ENCODE measurements at places on chromosomes 4 and X.
A peak's percentile ranks its signal among the peaks of the same experiment; 100 is the strongest.

- no peak for DNase-seq
Observed at GRCh38 chr4:13597604-13598003, 29.9 kb downstream of the BOD1L1 start.

GRCh38 chrX:22486296-22486695 lies 213.6 kb downstream of the CBLL2 start:
- DNase-seq: no peak

GRCh38 chr4:159248384-159249178 lies 145.7 kb downstream of the RAPGEF2 start:
- DNase-seq: peak; percentile 60

GRCh38 chr4:122576261-122577188 lies 44.3 kb downstream of the IL21 start:
- DNase-seq: peak; percentile 9

- DNase-seq: no peak
Observed at GRCh38 chrX:52608961-52609360, 45.7 kb downstream of the SSX7 start.

DNA sequence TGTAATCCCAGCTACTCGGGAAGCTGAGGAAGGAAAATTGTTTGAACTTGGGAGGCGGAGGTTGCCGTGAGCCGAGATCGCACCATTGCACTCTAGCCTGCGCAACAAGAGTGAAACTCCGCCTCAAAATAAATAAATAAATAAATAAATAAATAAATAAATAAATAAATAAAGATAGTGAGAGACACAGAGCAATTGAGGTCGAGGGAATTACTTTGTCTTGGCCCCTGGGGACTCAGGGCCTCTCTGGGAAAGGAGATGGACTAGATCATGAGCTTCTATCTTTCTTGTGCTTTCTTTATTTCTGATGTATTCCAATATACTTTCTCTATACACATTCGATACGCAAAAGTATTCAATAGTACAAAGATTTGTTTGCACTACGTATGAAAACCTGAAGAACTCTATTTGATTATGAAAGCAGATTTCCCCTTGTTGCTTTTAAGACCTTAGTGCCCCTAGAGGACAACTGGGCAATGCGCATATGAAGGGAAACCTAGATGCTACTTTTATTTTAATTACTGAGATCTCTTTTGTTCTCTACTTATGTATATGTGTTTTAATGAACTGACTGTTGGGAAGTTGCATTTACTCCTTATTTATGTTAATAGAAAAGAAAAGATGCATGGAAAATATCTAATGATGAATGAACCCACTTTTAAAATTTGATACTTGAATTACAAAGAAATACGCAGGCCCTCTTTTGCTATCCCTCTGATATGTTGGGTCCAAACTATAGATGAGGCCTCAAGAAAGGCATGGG lies 12.8 kb upstream of the ELOVL6 start:
- peak; percentile 7 for DNase-seq

- DNase-seq: no peak
Observed at GRCh38 chrX:13087322-13088155, 43.1 kb upstream of the FAM9C start.

GRCh38 chrX:40108959-40109287 lies 11.2 kb upstream of the BCOR start:
- peak; percentile 38 for DNase-seq

DNA sequence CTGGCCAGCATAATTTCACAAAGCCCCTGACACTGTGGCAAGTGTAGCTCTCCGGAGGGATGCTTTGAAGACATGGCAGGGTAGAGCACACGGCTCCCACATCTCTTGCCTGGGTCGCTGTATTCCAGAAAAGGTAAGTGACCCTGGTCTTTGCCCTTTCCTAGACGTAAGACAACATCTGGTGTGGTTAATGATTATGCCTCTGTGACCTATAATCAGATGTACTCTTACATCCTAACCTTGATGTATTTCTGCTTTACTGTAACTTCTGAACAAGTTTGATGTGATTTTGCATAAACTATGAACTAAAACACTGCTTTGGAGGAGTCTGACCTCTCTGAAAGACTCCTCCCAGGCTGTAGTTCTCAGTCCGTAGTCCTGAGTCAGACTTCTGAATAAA lies 59.1 kb upstream of the ACSL1 start:
- no peak for DNase-seq

DNA sequence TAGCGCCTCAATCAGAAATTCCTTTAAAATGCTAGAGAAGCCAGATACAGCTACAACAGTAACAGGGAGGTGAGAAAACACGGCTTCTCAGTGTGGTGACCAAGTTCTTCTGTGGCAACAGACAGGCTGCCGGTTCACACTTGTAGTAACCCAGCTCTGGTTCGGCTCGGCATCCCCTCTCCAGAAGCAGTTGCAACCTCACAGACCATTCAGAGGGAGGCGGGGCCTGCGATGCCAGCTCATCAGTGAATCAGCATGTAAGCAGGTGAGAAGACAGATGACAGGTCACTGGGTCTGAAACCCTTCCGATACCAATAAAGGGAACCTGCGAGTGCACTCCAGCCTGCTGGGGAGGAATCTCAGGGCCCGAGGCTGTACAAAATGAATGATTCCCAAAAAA lies 251.0 kb downstream of the KCNIP4 start:
- no peak for DNase-seq

DNA sequence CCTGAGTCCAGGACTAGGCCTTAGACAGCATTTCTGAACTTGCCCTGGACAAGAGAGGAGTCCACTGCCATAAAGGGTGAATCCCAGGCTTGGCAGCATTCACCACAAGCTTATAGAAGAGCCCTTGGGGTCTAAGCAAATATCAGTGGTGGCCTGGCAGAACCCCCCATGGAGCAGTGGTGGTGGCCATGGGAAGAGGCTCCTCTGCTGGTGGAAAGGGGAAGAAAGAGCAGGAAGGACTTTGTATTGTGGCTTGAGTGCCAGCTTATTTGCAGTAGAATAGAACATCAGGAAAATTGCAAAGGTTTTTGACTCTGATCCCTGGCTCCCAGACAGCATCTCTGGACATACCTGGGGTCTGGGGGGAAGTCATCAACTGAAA lies 58.1 kb upstream of the STARD8 start:
- no peak for DNase-seq

- DNase-seq: no peak
Observed at GRCh38 chr4:25993395-25994185, 79.6 kb downstream of the SMIM20 start.

DNA sequence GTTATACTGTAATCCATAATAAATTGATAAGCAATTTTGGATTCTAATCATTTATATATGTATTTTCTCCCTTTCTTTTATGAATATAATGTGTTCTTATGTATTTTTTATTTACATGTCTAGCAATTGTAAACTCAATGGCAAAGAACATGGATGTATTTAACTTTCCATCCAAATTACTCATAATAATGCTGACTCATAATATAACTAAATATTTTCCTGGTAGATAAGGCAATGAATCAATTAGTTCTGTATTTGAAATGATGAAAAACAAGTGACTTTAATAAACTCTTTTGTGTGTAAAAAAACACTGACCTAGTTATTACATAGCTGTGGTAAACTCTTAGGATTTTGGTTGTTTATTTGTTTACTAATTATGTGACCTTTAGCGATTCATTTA lies 211.2 kb downstream of the DTHD1 start:
- no peak for DNase-seq

DNA sequence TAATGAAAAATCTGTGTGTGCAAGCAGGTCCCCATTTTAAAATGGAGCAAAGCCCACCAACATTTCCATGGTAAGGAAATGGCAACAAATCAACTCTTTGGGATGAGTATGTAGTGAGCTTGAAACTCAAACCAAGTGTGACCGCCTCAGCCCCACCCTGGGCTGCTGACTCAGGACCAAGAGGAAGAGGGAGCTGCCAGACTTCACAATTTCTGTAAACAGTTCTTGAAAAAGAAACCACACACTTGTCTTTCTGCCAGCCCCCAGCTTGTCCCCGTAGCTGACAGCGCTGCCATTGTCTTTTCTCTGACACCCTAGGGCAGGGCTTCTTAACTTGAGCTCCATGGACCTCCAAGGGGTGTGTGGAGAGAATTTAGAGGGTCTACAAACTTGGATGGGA lies 10.3 kb downstream of the RTL5 start:
- DNase-seq: no peak

- no peak for DNase-seq
Observed at GRCh38 chr4:118973295-118973694, 84.6 kb downstream of the SYNPO2 start.

DNA sequence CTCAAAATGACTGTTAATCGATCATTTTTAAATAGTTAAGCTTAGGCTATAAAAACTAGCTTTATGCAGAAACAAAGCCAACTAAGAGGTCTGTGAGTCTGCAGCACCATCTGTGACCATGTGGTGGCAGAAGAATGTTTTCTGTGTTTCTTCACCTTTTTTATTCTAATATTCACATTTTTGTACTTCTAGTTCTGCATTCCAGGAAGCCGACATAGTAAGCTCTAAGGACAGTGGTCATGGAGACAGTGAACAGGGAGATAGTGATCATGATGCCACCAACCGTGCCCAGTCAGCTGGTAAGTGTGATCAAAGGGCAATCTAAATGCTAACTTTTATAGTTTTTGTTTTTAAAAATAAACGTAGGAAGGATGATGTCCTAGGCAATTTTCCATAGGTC lies 5.6 kb downstream of the PCDH10 start:
- DNase-seq: no peak

- DNase-seq: no peak
Observed at GRCh38 chr4:101178731-101179130, 168.6 kb downstream of the PPP3CA start.

DNA sequence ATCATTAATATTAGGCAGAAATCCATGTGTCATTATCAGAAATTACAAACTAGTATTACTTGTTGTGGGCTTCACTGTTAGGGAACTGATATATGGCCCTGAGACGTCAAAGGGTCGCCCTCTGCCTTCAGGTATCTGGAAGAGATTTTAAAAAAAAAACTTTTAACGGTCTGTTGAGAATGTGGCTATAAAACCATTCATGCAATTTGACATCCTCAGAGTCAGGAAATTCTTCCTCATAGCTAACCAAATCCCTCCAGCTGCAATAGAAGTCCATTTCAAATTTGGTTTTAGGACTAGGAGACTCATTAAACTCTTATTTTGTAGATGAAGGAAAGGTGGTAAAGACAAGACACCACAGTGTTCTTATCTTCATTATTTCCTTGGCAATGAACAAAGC lies 194.2 kb upstream of the NOCT start:
- DNase-seq: no peak

- DNase-seq: no peak
Observed at GRCh38 chr4:890036-890695, 42.0 kb downstream of the GAK start.

DNA sequence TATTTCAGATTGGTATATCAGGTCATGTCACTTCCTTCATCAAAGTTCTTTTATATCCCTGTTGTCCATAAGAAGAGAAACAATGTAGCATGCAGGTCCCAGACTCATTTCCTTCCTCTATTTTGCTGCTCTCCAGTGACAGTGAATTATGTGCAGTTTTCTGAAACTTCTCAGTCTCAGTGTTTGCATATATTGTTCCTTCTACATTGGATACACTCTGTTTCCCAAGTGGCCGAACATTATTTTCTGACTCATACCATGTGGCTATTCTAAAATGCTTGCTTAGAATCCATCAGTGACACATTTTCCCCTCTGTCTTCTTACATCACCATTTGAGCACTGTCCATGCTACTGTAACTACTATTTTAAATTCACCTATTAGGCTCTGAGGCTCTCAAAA lies 305.7 kb downstream of the PDHA2 start:
- DNase-seq: no peak

GRCh38 chr4:170138580-170139194 lies 48.9 kb upstream of the AADAT start:
- DNase-seq: no peak

GRCh38 chrX:12950851-12951594 lies 23.9 kb upstream of the TMSB4X start:
- no peak for DNase-seq

- DNase-seq: no peak
Observed at GRCh38 chr4:26687728-26688127, 103.8 kb downstream of the TBC1D19 start.

DNA sequence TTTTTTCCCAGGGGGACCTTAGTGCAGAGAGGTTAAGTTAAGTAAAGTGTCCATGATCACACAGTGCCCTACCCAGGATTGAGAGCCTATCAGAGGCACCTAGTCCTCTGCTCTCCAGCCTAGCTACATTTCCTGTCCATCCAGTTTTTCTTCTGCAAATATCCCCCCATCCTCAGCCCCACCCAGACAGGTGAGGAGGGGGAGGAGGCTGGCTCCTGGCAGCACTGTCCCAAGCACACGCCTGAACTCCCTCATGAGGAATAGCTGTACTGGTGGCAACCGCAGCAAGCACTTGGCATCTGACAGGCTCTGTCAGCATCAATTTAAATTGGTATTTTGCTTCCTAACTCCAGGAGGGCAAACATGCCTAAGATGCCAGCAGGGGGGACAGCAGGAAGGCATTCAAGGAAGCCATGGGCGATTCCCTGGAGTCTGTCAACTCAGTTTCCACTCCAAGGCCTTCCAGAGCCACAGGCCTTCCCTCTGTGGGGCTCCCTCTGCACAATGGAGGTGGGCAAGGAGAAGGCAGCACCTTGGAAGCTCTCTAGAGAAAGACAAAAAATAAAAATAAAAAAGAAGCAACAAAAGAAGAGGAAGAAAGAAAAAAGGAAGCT lies 6.4 kb upstream of the FRMPD3 start:
- no peak for DNase-seq

GRCh38 chr4:175891851-175892250 lies 79.8 kb upstream of the GPM6A start:
- peak; percentile 41 for DNase-seq

DNA sequence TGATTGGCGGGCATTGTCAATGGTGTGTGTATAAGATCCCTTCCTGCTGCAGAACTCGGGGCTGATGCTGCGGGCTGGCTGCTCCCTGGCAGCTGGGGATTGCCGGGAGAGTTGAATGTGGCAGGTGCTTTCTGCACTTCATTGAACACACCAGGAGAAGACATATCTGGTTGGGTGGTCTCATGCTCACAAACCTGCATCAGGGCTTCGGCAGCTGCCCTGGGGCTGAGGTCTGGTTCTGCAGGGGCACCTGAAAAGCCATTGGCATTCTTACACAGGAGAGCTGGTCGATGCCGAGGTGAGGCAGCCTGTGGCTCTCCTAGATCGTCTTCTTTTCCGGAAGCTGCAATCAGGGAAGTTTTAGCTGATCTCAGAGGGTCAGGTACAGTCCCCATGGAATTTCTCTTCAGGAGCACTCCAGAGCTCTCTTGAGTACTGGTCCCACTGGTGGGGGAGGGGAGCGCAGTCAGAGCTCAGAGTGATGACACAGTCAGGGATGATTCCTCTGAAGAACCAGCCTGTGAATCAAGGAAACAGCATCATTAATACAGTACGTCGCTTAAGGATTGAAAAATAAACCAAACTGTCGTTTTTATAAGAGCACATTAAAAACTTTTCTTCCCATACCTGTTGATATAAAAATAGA lies 57.8 kb downstream of the GPRIN3 start:
- DNase-seq: no peak

DNA sequence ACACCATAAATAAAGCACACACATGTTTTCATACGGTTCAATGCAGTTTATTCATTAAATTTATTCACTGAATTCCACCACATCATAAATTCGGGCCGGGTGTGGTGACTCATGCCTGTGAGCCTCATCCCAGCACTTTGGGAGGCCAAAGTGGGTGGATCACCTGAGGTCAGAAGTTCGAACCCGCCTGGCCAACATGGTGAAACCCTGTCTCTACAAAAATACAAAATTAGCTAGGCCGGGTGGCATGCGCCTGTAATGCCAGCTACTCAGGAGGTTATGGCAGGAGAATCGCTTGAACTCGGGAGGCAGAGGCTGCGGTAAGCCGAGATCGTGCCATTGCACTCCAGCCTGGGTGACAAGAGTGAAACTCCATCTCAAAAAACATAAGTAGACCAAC lies 131.6 kb downstream of the PDS5A start:
- DNase-seq: no peak

All from DMS153 (cell line).